T-helper 1 cell (primary cell): ENCODE measurements at places on chromosomes 7 and 10.

GRCh38 chr7:116950889-116951351 is 2.4 kb upstream of the ST7 start:
- no peak for DNase-seq

DNA sequence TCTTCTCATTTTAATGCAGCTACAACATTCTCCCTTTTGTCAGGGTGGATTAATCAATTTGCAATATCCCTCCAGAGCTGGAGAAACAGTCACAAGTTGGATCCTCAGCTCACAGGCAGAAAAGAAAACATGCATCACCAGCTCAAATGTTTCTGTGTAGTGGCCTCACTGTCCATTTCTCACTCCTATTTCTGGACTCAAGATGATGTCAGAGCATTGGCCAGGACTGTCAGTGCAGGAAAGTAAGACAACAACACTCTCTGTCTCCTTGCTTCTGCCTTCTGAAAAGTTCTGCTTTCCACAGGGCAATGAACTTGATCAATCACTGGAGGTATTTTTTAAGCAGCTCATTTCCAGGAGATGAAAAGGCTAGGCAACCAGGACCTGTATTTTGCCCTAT is 8.2 kb upstream of the SVIL start:
- no peak for DNase-seq

- no peak for DNase-seq
Measured at GRCh38 chr10:52248697-52249306, 65.3 kb upstream of the DKK1 start.

DNA sequence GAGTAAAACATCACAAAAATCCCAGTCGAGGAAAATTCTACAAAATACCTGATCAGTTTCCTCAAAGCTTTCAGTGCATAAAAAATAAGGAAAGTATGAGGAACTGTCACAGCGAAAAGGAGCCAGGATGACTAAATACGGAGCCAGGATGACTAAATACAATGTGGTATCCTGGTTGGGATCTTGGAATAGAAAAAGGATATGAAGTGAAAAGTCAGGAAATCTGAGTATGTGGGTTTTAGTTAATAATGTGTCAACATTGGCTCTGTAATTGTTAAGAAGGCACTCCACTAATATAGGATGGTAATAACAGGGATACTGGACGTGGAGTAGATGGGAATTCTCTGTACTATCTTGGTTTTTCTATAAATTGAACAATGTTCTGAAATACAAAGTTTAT is 175.5 kb downstream of the SUGCT start:
- DNase-seq: no peak

GRCh38 chr10:18068401-18068800 is 71.8 kb upstream of the CACNB2 start:
- DNase-seq: no peak

GRCh38 chr7:96679886-96680285 is 29.8 kb downstream of the SEM1 start:
- no peak for DNase-seq

- no peak for DNase-seq
Measured at GRCh38 chr7:101154693-101155102, 422 bp downstream of the AP1S1 start.

- DNase-seq: peak; percentile 65
Measured at GRCh38 chr10:119139464-119140067, 25.9 kb downstream of the SFXN4 start.

DNA sequence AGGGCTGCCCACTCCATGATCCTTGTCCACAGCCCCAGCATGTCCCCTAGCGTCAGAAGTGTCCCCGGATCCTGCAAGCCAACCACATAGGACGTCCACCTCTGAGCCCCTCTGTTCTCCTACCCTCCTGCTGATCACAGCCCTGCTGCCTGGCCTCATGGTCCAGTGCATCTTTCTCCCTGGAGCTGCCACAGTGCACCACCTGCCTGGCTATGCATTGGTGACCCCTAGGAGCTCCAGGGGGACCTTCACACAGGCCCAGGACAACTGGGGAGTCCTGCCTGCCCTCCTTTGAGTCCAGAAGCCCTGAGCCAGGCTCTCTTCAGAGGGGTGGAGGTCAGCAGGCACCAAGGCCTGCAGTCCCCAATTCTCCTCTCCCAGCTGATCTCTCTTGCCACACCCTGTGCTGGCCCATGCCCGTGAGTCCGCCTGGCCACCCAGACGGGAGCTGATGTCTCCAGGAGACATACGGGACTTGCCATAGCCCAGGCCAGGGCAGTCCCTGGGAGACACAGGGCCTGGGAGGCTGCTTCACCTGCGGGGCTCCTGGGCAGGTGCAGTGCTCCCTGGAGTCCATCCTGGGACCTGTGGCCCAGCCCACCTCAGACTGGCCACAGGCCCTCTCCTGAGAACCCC is 77.4 kb upstream of the RET start:
- DNase-seq: no peak

DNA sequence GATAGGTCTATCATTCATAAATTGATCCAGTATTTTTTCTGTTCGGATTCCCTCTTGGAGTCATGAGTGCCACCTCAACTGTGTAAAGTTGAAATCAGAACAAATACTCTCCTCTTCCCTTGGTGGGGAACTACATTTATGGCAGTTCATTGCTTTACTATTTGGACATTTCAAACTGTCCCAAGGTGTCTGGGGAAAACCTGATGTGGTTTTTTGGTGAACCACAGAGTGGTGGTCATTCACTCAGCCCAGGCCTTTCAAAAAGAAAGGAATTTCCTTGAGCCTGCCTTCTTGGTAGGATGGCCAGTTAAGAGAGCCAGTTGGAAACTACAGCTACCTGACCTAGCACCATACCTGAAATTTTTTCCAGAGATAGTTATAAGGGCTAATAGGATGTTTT is 59.0 kb downstream of the ABCB1 start:
- no peak for DNase-seq

GRCh38 chr10:60975716-60976115 is 31.7 kb upstream of the RHOBTB1 start:
- DNase-seq: no peak

GRCh38 chr10:46052791-46053375 is 6.8 kb upstream of the MSMB start:
- no peak for DNase-seq

DNA sequence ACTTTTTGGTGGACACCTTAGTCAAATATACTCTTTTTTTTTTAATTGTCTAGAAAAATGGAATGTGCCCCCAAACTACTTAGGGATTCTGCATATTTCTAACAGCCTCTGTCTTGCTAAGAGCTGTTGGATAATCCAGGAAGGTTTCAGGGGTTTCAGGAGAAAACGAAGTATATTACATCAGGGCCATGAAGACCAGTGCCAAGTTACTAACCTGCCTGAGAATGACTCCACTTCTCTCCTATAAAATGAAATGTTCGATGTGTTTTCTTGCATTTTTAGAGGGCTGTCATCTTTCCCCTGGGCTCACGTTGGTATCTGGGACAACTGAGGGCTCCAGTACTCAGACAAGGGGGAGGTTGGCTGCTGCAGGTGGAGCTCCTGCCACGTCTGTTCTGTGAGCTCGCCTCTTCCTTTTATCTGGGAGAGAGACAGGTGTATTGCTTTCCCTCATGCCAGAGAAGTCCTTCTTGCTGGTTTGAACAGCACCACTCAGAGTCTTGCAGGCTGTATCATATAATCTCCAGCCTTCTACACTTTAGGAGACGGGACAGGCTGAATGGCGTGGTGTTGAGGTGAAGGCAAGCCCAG is 71.3 kb downstream of the CAMK1D start:
- no peak for DNase-seq

GRCh38 chr7:1694611-1695511 is 24.8 kb downstream of the ELFN1 start:
- DNase-seq: no peak

- DNase-seq: peak; percentile 91
Measured at GRCh38 chr7:92621026-92621540, 30.9 kb upstream of the FAM133B start.

DNA sequence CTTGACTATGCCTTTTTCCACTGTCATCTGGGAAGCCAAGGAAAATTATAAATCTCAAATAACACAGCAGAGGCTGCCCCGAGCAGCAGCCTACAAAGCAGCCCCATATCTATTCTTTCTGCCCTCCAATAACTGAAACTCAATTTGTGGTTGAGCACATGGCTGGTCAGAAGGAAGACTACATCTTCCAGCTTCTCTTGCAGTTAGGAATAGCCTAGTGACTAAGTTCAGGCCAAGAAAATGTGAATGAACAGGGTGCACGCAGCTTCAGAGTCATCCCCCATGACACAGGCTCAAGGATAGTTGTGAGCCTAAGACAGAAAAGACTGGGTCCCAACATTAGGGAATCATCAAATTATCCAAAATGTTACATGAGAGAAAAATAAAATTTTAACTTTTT is 42.3 kb downstream of the CHCHD3 start:
- no peak for DNase-seq

DNA sequence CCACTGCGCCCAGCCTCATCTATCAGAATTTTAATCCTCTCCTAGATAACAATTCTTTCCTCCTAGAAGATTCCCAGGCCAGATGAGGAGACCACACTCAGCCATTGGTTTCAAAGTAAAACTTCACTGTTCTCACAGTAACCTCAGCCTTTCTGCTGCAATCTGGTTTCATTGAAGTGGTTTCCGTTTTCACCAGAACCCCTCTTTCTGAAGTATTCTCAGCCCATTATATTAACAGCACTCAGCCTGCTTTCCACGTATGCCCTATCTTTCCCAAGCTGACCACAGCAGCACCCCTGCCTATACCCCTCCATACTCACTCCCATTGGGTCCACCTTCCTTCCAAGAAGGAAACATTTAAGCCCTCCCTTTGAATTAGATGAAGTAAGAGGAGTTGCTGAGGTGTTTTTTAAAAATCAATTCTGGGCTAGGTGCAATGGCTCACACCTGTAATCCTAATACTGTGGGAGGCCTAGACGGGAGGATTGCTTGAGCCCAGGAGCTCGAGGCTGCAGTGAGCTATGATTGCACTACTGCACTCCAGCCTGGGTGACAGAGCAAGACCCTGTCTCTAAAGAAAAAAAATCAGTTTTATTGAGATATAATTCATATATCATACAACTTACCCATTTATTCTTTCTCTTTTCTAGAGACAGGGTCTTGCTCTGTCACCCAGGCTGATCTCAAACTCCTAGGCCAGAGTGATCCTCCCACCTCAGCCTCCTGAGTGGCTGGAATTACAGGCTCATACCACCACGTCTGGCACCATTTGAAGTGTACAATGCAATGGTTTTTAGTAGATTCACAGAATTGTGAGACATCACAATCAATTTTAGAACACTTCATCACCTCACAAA is 11.3 kb downstream of the PLAU start:
- DNase-seq: no peak

- DNase-seq: no peak
Measured at GRCh38 chr10:100506596-100507356, 12.9 kb downstream of the SEC31B start.

- DNase-seq: no peak
Measured at GRCh38 chr7:91239171-91239604, 25.0 kb upstream of the FZD1 start.

- no peak for DNase-seq
Measured at GRCh38 chr7:95737828-95738505, 34.4 kb upstream of the DYNC1I1 start.

- no peak for DNase-seq
Measured at GRCh38 chr7:131080754-131081153, 246.9 kb upstream of the MKLN1 start.

- DNase-seq: no peak
Measured at GRCh38 chr7:11192506-11192905, 218.8 kb downstream of the PHF14 start.

GRCh38 chr10:90847436-90847835 is 10.4 kb downstream of the HTR7 start:
- no peak for DNase-seq

DNA sequence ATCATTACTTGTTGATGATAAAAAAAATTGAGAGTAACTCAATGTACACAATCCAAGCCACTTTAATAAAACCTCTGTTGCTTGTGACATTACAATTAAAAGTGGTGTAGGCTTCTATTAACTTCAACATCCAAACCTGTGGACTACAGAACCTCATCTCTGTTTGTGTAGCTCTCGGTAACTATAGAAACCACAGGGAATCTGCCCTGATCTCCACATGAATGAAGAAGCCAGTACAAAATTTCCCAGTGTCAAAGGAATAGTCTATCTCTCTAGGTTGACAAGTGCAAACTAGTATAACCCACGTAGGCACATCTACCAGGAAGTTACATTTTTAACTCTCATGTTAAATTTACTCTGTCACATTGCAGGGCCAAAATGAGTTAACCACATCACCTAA is 204.3 kb downstream of the CHCHD3 start:
- DNase-seq: no peak

DNA sequence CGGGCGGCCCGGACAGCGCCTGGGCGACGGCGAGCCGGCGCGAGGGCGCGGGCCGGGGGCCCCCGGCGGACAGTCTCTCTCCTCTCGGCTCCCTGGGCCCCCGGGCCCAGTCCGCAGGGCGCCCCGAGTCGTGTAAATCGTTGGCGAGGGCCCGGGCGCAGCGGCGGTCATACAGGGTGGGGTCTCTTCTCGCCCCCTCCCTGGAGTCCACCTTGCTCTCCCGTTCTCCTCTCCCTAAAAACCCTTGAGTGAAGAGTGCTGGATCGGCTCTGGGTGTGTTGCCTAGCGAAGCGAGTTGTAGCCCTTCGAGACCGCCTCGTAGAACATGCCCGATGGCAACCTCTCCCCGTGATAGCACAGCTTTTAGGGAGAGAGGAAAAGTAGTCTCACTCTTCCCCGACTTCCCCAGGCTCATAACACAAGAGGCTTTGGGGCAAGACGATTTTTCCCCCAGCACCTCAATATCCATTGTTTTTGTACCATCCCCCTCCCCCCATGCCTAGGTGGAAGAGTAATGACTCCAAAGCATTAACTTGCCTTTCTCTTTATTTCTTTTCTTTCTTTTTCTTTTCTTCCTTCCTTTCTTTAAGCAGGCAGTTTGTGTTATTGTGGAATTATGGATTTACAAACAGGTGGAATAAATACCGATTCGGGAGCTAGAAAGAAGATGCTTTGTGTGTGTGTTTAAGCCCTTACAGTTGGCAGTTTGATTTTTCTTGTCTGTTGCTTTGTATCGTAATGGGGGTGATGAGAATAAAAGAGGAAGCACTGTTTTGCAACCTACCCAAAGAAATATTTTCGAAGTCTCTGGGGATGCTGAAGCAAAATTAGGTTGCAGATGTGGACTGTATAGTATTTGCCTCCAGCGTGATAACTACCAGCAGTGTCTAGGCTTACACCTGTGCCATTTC is 822 bp downstream of the SHOC2 start:
- DNase-seq: peak; percentile 28

- no peak for DNase-seq
Measured at GRCh38 chr10:22554461-22555182, 159.8 kb downstream of the PIP4K2A start.

DNA sequence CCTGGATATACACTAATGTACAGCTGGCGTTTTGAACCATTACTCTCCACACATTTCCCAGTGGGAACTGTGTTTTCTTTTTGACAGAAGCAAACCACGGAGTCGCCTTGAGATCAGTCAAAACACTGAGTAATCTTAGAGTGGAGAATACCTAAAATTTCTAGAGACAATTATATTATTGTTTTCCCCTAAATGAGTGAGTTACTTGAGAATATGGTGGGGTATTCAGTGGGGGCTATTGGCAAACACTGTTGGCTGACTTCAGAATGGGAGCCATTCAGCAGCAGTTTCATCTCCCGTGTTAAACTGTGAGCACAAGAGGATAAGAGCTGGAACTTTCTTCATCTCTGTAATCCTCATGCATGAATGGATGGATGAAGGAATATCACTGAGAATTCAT is 6.2 kb downstream of the IL2RA start:
- no peak for DNase-seq
